ENCODE measurements at places on chromosomes 2 and 18.

- no peak for DNase-seq
Measured at GRCh38 chr2:226378753-226379705, 420.6 kb downstream of the IRS1 start.

DNA sequence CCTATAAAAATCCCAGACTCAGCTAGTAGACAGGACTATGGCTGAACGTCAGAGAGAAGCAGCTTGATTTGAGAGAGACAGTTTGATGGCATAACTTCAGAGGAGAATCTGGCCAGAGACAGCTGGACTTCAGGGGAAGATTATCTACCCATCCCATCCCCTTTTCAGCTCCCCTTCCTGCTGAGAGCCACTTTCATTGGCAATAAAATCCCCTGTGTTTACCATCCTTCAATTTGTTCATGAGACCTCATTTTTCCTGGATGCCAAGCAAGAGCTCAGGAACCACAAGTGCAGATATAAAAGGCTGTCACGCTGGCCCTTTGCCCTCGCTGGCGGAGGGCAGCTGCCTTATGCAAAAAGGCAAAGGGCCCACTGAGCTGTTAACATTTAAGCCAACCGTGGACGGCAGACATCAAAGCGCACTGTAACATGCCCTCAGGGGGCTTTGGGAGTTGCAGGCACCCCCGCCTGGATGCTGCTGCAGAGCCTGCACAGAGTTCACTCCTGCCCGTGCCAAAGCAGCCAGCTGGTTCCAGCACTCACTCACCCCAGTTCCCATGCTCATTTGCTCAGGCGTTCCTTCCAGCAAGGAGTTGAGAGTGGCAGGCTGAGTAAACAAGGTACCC lies 164.3 kb upstream of the PGAP1 start:
- DNase-seq, result no peak

DNA sequence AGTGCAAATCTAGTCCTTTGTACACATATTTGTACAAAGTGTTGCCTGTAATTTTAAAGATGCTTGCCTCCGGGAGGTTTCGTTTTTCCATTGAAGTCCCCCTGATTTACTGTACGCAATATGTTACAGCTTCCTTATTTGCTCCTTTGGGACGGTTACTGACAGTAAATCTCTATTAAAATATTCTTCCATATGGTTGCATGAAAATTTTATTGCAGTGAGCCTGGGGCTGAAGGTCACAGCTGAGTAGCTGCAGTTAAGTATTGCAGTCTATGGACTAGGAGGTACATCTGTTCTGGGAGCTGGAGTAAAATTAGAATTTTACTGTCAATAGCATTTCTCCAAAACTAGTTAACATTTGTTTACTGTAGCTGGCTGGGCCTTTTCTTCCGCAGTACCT lies 119.2 kb downstream of the ETAA1 start:
- no peak for DNase-seq

- no peak for DNase-seq
Measured at GRCh38 chr2:50963734-50964133, 68.2 kb downstream of the NRXN1 start.

DNA sequence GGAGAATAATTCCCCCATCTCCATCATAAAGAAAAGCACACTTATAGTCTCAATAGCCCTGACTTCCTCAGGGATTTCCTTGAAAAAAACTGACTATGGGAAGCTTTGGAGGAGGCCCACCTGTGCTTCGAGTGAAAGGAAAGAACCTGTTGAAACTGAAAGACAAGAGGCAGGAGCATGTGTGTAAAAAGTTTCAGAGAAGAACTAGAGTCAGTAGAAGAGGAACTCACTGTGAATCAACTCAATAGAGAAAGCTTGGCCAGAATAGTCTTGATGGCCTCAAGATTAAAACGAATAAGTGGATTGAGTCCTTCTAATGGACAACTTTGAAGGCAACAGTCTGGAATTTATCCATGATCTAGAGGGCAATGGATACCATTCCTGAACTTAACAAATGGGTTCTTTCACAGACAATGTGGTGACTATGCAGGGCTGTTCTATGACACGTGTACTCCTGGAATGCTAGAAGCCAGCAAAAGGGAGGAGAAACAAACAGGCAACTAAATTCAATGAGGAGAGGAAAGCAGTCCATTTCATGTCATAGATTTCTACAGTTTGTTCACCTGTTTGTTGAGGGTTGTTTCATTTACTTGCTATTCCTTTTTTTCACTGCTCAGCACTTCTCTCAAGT lies 442.3 kb downstream of the GRB14 start:
- no peak for DNase-seq

DNA sequence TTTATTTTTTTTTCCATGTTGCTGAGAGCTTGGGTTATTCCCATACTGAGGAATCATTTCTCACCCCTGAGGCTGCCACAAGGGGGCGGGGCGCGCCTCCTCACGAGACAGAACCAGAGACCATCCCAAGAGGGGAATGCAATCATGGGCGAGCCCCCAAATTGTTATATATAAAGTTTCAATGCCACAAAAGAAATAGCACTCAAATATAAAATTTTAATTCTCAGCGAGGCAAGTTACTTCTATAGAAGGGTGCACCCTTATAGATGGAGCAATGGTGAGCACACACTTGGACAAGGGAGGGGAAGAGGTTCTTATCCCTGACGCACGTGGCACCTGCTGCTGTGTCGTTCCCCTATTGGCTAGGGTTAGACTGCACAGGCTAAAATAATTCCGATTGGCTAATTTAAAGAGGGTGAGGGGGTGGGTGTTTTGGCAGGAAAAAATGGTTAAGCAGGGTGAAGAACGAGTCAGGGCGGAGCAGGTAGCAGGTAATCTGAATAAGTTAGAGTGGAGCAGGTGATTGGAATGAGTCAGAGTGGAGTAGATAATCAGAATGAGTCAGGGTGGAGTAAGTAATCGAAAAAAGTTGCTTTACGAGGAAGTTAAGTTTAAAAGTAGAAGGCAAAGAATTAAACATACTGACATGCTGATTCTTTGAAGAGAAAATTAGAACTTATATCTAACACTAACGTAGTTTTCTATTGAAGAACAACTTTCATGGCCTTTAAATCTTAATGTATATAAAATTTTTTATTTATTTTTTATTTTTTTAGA lies 177.5 kb downstream of the MTCL1 start:
- no peak for DNase-seq

DNA sequence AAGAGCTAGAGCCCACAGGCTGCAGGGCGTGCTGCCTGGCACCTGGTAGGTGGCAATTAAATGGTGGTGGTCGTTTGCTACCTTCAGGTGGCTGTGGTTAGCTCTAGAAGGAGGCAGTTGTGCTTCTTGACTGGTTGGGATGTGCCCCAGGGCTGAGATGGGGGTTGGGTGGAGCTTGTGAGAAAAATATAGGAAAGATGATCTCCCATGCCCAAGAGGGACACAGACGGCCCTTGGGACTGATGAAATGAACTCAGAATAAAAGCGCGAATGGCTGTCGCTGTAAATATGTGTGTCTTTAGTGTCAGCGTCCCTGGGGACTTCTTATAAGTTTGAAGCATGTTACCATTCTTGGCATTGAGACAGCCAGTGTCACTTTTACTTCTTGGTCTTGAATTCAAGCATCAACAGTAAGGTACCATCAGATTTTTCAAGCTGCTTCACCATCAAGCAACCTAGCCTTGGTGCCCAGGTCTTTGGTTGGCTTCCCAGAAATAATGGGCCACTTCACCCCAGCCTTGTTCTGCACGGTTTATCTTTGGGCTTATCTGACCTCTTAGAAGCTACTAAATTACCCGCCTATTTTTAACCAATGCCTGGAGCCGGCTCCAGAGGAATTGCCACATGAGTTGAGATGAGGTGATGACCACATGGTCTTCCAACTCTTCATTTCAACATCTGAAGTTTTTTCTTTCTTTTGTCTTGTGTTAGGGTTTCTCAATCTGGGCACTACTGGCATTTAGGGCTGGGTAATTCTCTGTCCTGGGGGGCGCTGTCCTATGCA lies 11.9 kb downstream of the LRRFIP1 start:
- no peak for DNase-seq

DNA sequence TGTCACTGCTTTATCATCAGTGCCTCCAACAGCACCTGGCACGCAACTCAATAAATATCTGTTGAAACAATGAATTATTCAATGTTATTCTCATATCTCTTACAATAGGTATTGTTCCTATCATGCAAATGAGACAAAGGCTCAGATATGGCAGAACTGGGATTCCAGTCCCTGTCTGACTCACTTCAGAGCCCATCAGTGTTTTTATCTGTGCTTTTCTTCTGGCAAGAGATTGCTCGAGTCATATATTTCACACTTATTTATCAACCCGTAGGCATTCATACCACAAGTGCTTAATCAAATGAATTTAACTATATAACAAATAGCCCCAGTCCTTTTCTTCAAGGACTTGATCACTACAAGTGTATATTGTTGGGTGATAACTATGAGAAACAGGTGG lies 76.4 kb upstream of the TSPYL6 start:
- no peak for DNase-seq

GRCh38 chr2:151315381-151315903 lies 26.0 kb upstream of the NMI start:
- DNase-seq, result peak; percentile 77

- DNase-seq, result no peak
Measured at GRCh38 chr2:183093857-183094657, 15.5 kb downstream of the DUSP19 start.

DNA sequence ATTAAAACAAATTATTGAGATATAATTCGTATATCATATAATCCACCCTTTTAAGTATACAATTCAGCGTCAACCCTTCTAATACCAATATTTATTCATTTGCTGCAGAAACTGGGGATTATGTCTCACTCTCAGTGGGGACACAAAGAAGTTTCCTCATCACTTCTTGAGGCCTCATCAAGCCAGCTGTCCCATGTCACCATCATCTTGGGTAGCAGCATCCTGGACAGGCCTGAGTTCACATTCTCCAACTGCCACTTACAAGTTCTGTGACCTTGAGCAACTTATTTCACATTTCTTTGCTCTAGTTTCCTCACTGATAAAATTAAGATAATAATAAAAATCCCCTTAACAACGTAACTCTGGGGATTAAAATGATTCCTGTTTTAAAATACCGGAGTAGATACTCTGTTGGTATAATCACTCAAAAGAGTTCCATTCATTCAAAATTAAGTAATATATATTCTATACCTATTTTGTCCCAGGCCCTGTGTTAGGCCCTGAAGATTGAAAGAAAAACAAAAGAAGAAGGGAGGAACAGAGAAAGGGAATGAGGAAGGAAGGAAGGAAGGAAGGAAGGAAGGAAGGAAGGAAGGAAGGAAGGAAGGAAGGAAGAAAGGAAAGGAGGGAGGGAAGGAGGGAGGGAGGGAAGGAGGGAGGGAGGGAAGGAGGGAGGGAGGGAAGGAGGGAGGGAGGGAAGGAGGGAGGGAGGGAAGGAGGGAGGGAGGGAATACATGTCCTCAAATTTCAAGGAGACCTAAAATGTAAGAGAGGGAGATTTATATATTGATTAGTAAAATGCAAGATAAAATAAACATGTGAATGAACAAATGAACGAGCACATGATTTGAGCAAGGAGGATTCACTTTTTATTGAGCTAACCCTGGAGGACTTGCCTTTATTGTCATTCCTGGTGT lies 42.4 kb downstream of the NCKAP5 start:
- no peak for DNase-seq

GRCh38 chr18:79708412-79708811 lies 28.8 kb downstream of the CTDP1 start:
- no peak for DNase-seq

DNA sequence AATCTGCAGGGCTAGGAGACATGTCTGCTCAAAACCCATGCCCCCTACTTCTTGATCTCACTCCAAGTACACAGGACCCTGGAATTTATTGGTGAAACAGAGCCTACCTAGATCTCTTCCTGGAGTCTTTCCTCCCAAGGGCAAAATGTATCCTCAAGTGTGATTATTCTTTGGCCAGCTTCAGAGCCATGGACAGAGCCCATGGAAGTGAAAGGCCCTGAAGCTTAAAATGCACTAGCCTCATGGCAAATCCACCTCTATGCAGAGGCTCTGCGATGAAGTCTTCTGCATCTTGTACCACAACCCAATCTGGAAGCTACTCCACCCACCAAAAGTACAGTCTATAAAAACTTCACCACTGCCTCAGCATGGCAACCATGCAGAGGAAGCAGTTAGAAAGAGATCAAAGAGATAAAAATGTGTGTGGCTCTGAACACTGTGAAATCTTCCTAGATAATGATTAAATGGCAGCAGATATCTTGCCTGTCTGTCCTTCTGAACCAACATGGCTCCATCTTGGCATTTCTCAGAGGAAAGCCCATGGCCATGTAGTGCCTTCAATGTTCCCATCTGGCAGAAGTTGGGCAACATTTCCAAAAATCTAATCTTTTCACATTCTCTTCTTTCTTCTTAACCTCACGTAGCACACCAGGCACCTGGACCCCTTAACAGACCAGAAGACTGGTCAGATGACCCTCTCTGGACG lies 142.9 kb upstream of the KLF7 start:
- no peak for DNase-seq

- DNase-seq, result no peak
Measured at GRCh38 chr2:215797676-215798075, 215.7 kb downstream of the MREG start.

DNA sequence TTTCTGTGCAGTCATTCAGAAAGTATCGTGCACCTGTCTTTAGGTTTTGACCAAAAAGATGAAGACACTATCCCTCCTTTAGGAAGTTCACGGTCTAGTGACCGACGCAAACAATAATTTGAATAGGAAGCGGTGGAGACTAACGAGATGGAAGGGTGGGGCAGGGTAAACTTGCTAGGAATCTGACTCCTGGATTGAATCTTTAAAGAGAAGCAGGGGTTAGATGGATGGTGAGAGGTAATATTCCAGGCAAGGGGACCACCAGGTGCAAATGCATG lies 651 bp upstream of the TXNL1 start:
- DNase-seq, result no peak

DNA sequence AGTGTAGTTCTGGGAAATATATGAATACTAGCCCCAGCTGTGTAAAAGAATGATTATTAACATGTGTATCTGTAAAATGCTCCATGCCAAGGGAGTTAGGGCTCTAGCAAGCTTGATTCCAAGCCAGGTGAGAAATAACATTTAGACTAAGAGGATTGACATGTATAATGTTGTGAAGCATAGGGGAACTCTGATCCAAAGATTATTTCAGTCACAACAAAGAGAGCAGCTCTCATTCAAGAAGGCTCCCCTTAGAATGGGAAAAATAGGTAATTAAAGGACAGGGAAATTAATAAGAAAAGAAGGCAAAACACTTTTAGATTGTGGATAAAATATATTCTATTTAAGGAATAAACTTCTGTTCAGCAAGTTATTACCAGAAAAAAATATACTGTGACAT lies 347.3 kb upstream of the CDH7 start:
- DNase-seq, result no peak

GRCh38 chr2:49111456-49111855 lies 42.9 kb downstream of the FSHR start:
- no peak for DNase-seq

All from sigmoid colon (tissue), 7 donors.